Mesenchymal stem cell (in vitro differentiated cells and primary cell): ENCODE measurements at places on chromosomes 3 and 15.
A peak's percentile ranks its signal among the peaks of the same experiment; 100 is the strongest.

- DNase-seq: no peak
- H3K4me1 ChIP-seq: no peaks in the 10 kb centered on the region
- H3K4me3 ChIP-seq: no peak overlapping the region
- no peaks in the 10 kb centered on the region for H3K27me3 ChIP-seq
- H3K36me3 ChIP-seq: peaks cover 2% of the 10 kb centered on the region
- H3K27ac ChIP-seq: no peak overlapping the region
These were observed 325.3 kb downstream of the ZNF385D start for GRCh38 chr3:21425715-21426114.

DNA sequence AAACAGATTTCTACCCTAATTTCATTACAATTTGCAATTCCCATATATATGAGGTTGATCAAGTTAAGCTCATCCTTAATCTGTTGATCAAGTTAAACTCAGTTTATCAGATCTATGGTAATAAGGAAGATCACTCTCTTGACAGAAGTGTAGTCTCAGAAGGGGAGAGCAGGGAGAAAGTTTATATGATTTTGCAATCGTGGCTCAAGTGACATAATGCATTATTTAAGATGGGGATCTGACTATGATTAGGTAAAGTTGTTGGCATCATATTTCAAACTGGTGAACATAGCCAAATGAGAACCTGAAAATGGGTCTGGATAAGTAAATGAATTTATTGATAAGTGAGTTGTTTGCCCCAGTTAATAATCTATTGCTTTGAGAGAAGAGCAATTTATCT lies 995.3 kb downstream of the OTOL1 start:
- no peak overlapping the region for H3K4me3 ChIP-seq
- H3K27me3 ChIP-seq: no peaks in the 10 kb centered on the region
- H3K4me1 ChIP-seq: no peaks in the 10 kb centered on the region
- no peaks in the 10 kb centered on the region for H3K36me3 ChIP-seq
- H3K27ac ChIP-seq: no peak overlapping the region

- H3K27me3 ChIP-seq: no peaks in the 10 kb centered on the region
- peaks cover 48% of the 10 kb centered on the region for H3K36me3 ChIP-seq
- H3K27ac ChIP-seq: no peak overlapping the region
- no peak for DNase-seq
These were observed 52.1 kb downstream of the CLDN18 start for GRCh38 chr3:138062037-138062436.

DNA sequence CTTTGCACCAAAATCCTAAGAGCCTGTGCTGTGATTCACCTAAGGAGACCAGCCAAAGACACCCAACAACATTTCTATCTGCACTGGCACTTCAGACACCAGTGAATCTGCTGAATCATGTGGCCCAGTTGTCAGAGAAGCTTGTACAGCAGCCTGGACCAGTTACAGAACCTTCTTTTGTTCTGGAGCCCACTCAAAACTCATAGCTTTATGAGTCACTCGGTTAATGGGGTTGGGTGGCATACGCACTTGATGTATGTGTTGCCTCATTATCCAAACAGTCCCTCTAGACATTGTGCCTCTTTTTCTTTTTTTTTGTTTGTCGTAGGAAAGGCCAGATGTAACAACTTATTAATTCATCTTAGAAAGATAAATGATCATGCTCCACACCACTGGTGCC lies 25.6 kb upstream of the GOLGA6L2 start:
- no peak overlapping the region for H3K27ac ChIP-seq
- no peak for DNase-seq
- no peak overlapping the region for H3K4me3 ChIP-seq

- no peak for DNase-seq
- H3K27me3 ChIP-seq: no peaks in the 10 kb centered on the region
- no peaks in the 10 kb centered on the region for H3K36me3 ChIP-seq
- H3K4me3 ChIP-seq: no peak overlapping the region
- H3K27ac ChIP-seq: no peak overlapping the region
These were observed 256.4 kb downstream of the MEX3B start for GRCh38 chr15:81789403-81789802.

DNA sequence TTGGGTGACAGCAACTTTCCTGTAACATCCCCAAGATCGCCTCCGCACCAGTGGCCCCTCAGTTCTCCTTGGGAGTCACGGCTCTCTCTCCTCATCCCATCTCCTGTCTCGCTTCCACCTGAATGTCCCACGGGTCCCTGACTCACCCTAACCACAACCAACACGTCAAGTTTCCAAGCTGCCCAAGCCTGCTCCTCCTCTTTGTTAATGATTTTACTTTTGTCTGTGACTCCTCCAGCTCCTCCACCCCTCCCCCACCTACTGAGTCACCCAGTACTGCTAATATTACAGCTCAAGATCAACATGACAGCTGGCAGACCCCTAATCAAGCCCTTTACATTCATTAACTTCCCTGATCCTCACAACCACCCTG lies 39.3 kb downstream of the BDH1 start:
- H3K4me1 ChIP-seq: peaks cover 37% of the 10 kb centered on the region
- H3K36me3 ChIP-seq: no peaks in the 10 kb centered on the region
- peak overlapping the region; percentile 97 for H3K27ac ChIP-seq
- no peak overlapping the region for H3K4me3 ChIP-seq

GRCh38 chr3:105108823-105109222 lies 257.9 kb upstream of the ALCAM start:
- H3K4me1 ChIP-seq: no peaks in the 10 kb centered on the region
- no peak overlapping the region for H3K27ac ChIP-seq
- H3K4me3 ChIP-seq: no peak overlapping the region
- no peak for DNase-seq
- H3K36me3 ChIP-seq: no peaks in the 10 kb centered on the region
- H3K27me3 ChIP-seq: no peaks in the 10 kb centered on the region
